SHP77 treated with DMSO at 0.1 percent for 48 hours (cell line): ENCODE measurements at places on chromosomes 13 and 19.

GRCh38 chr13:100280681-100281080 is 191.8 kb downstream of the PCCA start:
- no peak for DNase-seq

DNA sequence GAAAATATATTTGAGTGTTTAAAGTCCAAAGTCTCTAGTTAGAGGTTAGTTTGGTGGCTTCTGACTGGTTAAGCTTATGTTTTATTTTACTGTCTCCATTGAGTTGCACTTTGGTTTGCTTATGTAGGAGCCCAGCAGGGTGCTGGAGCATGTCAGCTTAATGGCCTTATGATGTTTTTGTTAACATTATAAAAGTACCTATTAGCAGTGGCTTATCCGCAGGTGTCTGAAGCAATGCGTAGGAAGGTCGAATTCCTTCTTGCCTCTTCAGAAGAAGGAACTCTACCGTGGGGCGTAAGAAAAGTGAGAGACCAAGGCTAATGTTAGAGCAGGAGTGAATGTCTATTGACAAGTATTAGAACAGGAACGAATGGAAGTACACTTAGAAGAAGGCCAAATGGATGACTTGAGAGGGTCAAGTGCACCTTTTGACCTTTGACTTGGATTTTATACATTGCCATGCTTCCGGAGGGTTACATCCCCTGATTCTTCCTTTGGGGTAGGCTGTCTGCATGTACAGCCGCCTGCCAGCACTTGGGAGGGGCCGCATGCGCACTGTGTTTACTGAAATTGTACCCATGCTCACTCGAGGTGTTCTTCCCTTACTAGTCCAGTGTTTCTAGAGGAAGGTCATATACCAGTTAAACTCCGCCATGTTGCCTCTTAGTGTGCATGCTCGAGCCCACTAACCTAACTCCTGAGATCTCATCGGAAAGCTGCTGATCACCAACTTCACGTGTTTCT is 793.9 kb upstream of the PCDH9 start:
- no peak for DNase-seq

DNA sequence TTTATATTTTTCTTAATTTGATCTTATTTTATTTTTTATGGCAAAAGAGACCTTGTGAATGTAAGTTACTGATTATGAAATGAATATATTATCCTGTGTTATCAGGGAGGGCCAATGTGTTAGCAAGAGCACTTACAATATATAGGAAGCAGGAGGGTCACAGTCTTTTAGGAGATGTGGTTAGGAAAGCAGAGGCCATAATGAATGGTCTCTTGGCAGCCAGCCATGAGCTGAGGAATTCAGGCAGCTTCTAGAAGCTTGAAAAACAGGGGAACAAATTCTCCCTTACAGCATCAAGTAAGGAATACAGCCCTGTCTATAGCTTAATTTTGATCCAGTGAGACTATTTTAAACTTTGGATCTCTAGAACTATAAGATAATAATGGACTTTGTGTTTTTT is 2374.6 kb downstream of the PCDH9 start:
- DNase-seq, result no peak

GRCh38 chr19:45884682-45885555 is 1.0 kb downstream of the IRF2BP1 start:
- DNase-seq, result no peak

DNA sequence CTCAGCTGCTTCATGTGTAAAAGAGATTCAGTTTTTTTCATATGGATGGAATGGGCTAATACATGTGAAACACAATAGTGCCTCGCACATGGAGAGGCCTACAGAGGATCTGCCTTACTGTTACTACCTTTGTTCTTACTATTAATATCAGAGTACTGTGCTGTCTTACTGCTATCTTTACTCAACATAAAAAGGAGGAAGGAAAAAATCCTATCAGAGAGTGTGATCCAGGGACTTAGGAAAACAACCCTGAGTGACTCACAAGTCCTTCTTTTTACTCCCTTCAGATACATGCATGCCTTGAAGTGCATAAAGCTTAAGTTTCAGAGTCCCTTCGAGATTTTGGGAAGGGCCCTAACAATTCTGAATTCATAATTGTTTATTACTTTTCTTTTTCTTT is 136.8 kb downstream of the TBC1D4 start:
- DNase-seq, result no peak

- peak; percentile 98 for DNase-seq
These were observed 74.4 kb downstream of the SLITRK6 start for GRCh38 chr13:85724546-85725432.

- DNase-seq, result no peak
These were observed 106.4 kb downstream of the ZNF429 start for GRCh38 chr19:21611659-21612402.

- DNase-seq, result no peak
These were observed 126.4 kb upstream of the SLC10A2 start for GRCh38 chr13:103192511-103193135.

DNA sequence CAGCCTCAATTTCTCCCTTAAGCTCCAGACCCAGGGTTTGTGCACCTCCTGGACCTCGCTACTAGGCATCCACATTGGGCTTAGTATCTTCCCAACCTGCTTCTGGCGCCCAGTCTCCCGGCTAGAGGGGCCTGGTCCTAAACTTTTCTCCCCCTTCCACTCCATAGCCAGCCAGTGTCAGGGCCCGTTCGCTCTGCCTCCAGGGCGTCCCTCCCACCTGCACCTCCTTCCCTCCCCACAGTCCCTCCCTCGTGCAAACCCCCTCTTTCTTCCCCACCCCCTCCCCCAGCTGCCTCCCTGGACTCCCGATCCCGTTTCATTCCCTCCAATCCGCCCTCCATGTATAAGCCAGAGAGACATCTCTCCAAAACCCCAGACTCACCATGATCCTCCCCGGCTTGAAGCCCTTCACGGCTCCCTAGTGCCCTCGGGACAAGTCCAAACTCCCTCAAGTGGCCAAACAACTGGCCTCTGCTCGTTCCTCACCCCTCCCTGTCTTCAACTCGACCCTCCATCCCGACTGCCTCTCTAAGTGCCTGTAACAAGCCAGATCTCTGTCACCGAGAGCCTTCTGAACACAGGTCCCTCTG is 997 bp upstream of the SAMD4B start:
- DNase-seq, result no peak

- DNase-seq, result peak; percentile 29
These were observed 16.8 kb downstream of the FPR2 start for GRCh38 chr19:51777570-51778462.

- no peak for DNase-seq
These were observed 3.9 kb downstream of the FFAR1 start for GRCh38 chr19:35351411-35352176.

DNA sequence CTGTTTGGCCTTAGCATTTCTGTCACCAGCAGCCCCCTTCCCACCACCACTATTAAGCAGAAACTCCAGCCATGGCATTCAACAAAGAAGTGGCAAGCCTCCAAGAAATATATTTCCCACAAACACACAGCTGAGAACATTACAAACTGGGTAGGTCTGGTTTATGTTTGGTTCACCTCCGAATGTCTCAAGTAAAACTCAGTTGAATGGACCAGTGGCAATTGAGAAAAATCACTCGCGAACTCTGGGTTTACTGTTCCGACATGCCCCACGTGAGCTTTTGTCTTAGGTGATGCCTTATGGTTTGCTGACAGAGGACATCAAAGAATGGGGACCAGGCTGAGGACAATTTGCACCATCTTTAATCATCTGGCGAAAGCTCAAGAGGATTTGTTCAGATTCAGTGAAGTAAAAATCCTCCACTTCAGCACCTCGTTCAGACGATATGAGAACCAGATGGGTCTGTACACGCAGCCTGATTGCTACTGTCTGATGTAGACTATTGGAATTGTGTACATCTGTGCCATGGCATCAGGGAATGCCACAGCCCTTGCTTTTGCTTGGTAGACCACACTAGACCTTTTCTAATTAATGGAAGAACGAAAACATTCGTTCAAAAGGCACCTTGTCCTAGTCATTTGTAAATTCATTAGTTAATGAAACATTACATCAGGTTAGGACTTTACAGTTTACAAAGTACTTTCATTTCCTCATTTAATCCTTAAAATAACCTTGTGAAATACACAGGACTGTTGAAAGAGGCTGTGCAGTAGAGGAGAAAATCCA is 59.4 kb downstream of the SLC10A2 start:
- no peak for DNase-seq

DNA sequence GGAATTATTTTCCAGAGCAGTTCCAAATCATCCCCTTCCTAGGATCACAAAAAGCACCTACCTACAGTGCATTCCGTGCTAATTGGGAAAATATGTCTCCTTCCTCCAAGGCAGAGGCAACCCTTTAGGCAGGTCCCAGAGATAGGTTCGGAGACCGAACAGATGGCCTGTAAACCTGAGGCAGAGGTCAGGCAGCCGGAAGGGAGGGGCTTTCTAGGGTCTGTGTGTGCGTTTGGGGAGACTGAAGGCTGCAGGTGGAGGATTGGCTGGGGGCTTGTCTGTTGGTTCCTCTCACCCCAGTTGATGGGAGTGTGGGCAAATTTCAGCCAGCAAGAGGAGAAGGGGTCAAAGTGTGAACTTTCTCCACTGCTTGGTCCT is 7.1 kb downstream of the KCNN4 start:
- DNase-seq, result no peak

- DNase-seq, result no peak
These were observed 388.4 kb downstream of the NDFIP2 start for GRCh38 chr13:79869326-79869725.

- DNase-seq, result no peak
These were observed 1081.9 kb downstream of the SLITRK1 start for GRCh38 chr13:82800391-82800790.

- no peak for DNase-seq
These were observed 411.4 kb downstream of the LIG4 start for GRCh38 chr13:107803822-107804495.
